ENCODE measurements at places on chromosomes 1 and 21. TPM values are rescaled to one million over a fixed set of nuclear protein-coding genes. Genes with fewer than 3 reads are reported as not detected.

Gene CCT8
- 314 TPM for total RNA-seq

Gene ADAMTS4
- total RNA-seq: 38.9 TPM

Gene NT5C1A
- not detected for total RNA-seq

Gene IER5
- total RNA-seq: 26.6 TPM

Gene HFM1
- total RNA-seq: 0.14 TPM

Gene RGS18
- total RNA-seq: not detected

All from dermis blood vessel endothelial cell (primary cell).